ENCODE measurements at places on chromosomes 4 and X.

DNA sequence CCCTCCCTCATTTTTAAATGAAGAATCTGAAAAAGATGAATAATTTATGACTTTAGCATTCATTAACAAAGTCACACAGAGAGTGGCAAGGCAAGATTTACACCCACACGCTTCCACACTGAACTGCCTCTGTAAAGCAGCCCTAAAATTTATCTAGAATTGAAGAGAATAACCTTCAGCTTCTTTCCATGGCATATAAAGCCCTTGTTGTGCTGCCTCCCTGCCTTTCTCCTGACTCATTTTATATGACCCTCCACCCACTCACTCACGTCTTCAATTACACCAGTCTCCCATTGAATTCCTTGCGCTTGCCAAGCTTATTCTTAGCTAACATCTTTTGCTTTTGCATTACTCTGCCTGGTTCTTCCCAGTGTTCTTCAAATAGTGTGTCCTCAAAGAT lies 2649.3 kb downstream of the PCDH7 start:
- DNase-seq = no peak

DNA sequence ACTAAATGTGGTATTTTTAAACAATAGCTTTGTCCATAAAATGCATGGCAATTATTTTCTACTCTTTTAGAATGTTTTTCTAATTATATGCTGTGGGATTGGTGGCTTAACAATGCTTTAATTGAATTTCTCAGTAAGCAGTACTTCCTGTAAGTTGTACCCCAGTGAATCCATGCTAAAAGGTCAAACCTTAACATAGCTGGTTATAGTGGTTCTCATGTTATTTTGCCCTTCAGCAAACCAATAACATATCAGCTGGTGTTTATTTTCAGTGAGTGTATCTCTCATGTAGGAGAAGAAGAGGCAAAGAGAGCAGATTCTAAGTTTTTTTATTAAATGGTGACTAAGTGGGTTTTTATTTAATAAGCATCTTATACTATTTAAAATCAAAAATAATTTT lies 41.5 kb downstream of the BTC start:
- no peak for DNase-seq

GRCh38 chr4:187569871-187570270 lies 425.7 kb upstream of the ZFP42 start:
- DNase-seq = no peak

DNA sequence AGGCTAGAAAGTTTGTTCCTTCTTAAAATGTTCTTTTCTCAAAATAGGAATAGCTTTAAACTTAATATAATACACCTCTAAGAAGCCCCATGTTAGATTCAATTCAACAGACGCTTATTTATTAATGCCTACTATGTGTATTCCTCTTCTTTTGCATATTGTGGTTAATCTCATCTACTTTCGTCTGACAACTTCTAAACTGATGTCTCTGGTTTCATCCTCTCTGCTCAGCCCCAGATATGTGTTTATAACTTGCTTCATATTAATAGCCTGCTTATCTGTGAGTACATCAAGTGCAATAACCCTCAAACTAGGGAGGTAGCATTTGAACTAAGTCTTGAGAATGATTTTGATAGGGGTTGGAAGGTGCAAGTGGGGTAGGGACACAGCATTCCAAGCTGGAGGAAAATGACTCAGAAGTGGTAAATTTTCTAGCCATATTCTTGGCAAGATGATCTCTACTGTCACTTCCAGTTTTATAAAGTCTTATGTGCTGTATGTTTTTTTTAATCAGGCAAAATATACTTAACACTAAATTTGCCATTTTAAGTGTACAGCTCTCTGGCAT lies 37.0 kb downstream of the STK26 start:
- no peak for DNase-seq

Measured in stimulated activated CD4-positive, alpha-beta T cell treated with anti-CD3 and anti-CD28 coated beads, Interleukin-12 subunit alpha, Interleukin-12 subunit beta, amount 100 ng/mL, for 4 hours (primary cell).